Bone marrow (tissue), 2 donors: ENCODE measurements at places on chromosomes 1 and 21.
A peak's percentile ranks its signal among the peaks of the same experiment; 100 is the strongest.

- no peak for DNase-seq
Observed at GRCh38 chr1:111145542-111145941, 5.5 kb downstream of the CEPT1 start.

GRCh38 chr1:214505134-214505533 is 46.3 kb downstream of the PTPN14 start:
- DNase-seq, result no peak

GRCh38 chr21:35737449-35737848 is 322.9 kb downstream of the SETD4 start:
- DNase-seq, result no peak

DNA sequence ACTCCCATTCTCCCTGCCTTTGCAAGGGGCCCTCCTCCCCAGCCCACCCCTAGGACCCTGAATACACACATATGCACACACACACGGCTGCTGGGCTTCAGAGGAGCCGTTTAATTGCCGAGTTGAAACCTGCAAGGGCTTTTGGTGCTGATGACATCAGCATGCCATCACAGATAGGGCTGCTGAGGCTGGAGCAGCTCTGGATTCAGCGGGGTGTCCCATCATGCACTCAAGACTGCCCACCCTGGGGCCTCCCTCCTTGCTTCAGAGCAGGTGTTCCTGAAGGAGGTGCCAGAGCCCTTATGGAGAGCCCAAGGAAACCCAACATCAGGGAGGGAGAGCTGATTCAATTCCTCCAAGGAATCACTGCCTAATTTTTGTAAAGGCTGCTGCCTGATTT is 5.7 kb downstream of the SYT2 start:
- no peak for DNase-seq

DNA sequence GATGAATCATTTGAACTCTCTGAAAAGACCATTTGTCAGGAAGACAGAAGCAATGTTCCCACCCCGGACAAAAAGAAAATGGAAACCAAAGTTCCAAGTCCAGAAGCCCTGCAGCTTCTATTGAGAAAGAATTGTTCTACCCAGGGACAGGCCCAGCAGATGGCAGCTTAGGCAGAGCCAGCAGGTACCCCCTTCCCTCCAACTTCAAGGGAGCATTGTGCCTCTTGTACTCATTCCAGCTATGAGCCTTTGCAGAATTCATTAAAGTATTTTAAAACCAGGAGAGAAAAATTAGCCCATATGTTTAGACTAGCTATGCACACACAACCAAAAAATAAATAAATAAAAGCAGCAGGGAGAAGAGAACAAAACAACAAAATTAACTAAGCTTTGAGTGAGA is 85.2 kb upstream of the KCND3 start:
- no peak for DNase-seq

- DNase-seq, result no peak
Observed at GRCh38 chr1:204448344-204448964, 36.8 kb upstream of the PPP1R15B start.

DNA sequence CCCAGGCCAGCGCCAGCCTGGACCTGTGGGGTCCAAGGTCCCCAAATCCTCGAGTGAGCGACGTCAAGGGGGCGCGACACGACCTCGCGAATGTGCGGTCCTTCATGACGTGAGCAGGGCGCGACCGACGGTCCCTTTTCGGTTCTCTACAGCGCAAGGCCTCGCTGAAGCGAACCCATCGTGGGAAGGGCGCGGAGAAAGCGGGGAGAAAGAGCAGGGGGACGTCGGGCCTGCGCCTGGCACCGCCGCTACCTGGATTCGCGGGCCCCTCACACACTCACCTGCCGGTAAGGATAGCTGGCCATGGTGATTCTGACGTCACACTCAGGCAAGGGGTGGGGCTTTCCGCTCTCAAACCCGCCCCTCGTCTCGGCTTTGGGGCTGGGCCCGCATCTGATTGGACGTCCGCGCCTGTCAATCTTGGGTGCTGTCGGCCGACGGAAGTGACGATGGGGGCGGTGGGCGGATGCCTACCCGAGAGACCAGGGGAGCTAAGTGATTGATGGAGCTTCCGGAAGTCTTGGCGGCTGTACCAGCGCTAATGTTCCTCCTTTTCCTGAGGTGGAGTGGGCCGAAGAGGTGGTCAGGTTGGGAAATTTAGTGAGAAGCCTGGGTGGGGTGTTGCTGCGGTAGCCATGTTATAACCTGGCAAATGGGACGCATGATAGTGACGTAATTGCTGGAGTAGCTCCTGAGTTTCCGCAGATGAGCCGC is at the start of gene PEF1:
TSS of gene PEF1 (minus strand) at position 317 of the 714 bp plus-strand sequence. CDS start at position 305, 12 bp downstream.
- DNase-seq, result peak; percentile 99

GRCh38 chr21:45532826-45533360 is 9.3 kb downstream of the SLC19A1 start:
- DNase-seq, result no peak

GRCh38 chr1:77413541-77414335 is 131.9 kb downstream of the AK5 start:
- no peak for DNase-seq

DNA sequence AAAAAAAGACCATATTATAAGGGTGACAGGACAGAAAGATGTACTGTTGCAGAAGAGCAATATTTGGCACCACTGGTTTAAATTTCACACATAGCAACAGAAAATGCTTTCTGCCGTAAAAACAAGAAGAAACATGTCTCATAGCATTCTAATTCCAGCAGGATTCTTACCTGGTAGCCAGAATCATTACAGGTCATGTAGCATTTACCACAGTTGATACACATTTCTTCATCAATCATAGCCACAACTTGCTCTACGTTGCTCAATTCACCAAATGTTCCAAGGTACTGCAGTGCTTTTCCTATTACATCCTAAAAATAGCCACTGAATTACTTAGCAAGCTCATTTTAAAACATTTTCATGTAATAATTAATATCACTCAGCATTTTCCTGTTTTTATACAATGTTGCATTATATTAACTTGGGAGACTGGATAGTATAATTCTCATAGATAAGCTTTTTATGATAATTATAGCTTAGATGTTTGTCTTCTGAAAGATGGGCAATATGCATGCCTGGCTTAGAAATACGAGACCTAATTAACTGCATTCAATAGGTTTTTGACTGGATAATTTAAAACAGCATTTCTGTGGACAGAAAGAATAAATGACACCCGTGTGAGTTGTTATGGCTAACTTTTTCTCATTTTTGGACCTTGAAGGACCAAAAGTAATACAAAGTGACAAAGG is 360.7 kb downstream of the PTBP2 start:
- DNase-seq, result no peak

GRCh38 chr1:62058956-62059355 is 135.7 kb upstream of the L1TD1 start:
- DNase-seq, result no peak

- DNase-seq, result no peak
Observed at GRCh38 chr21:45071874-45072737, 2.3 kb upstream of the ADARB1 start.

GRCh38 chr21:27408826-27409225 is 441.9 kb upstream of the ADAMTS5 start:
- DNase-seq, result no peak

DNA sequence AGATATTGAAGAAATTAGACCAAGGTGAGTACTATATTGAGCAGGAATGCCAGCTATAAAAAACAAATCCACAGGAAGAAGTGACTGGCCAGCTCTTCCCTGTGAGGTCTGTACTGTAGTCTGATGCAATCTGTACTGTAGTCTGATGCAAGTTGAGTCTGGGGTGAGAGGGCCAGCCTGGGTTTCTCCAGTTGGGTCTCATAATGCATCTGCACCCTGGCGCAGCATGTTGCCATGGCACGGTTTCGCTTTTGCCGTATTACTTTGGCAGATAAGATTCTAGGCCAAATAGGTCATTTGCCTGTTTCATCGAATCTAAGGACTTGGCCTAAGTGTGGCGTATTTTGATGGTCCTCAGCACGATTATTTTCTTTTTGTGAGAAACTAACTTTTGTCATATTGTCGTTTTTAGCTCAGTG is 24.4 kb upstream of the PGD start:
- DNase-seq, result no peak

GRCh38 chr1:66725885-66726665 is 26.2 kb upstream of the DYNLT5 start:
- no peak for DNase-seq

- DNase-seq, result no peak
Observed at GRCh38 chr1:212118167-212118871, 82.8 kb downstream of the DTL start.

GRCh38 chr1:24966121-24966723 is 36.1 kb upstream of the RUNX3 start:
- no peak for DNase-seq

DNA sequence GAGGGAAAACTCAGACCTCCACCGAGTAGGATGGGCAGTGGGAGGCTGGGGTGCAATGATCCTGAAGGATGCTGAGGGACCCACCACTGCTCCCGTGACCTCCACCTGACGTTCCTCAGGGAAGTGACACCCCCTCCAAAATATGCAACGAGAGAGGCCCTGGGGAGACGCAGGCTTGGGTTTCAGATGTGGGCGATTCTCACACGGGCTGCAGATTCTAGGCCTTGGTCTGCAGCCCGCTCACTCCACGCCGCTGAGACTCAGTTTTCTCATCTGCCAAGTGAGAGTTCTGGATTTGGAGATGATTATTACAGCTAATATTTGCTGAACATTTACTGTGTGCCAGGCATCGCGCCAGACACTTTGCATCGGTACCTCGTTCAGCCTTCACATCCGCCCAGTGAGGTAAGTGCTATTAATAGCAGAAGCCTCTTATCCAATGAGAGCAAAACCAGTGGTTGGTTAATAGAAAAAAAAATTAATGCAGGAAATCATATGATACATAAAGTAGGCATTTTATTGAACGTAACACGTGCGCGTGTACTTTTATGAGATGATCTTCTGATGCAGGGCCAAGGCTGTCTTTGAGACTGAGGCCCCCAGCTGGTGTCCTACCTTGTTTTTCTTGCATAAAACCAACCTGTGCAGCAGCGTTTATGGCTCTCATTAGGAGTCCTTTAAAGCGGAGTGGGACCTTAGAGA is 102.0 kb upstream of the RUNX3 start:
- no peak for DNase-seq

- no peak for DNase-seq
Observed at GRCh38 chr21:44391345-44392091, 38.1 kb downstream of the TRPM2 start.

- DNase-seq, result no peak
Observed at GRCh38 chr21:36491209-36491910, 11.4 kb upstream of the CLDN14 start.

DNA sequence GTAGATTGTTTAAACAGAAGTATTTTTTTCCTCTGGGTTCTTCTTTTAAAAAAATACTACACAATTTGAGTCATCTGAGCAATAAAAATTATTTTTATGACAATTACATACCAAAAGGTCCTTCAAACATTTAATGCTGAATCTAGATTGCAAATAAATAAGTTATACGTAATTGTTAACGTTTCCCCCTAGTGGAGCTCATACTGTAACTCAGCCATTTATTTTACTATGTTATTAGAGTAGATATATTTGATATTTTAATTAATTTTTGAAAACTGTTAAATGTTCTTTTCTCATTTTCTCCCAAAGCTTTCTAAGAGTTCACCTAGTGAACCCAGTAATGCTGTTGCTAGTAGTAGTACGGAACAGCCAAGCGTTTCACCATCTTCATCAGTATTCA is 33.5 kb downstream of the ZMYM1 start:
- no peak for DNase-seq

GRCh38 chr1:3707298-3707938 is 44.8 kb upstream of the CCDC27 start:
- DNase-seq, result no peak

GRCh38 chr1:224707843-224708725 is 92.0 kb downstream of the CNIH3 start:
- DNase-seq, result no peak

GRCh38 chr1:236688705-236689104 is 2.4 kb downstream of the ACTN2 start:
- DNase-seq, result no peak

DNA sequence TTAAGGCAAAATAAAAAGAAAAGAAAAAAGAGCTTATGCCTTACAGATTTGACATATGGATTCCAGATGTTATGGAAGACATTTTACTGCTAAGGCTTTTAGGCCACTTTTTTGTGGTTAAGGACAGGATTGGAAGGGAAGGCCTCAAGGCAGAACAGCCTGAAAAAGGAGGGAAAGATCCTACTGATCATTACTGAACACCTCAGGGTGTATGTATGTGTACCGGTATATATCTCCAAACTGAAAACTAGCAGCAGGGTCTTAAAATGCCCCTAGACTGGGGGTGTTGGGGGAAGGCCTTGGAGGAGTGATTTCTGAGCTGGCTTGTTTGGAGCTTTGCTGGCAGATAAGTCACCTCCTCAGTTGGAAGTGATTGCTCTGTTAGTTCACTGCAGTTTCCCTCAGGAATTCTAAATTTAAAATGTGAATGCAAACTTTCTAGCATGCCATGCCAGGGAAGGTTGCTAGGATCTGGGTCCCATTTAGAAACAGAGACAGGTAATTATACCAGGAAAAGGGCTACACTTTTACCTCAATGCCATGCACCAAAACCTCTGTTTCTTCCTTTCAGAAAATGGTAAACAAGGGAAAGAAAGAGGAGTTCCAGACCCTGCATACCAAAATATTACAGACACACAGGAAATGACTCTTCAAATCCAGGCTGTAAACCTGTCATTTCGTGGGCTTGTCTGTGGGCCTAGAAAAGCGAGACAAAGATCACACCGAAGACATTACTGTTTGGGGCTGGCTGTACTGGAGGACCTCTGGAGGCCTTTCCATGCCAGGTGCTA is 15.0 kb downstream of the C1orf52 start:
- no peak for DNase-seq
